ENCODE measurements at places on chromosomes 1 and 21.

GRCh38 chr1:151621351-151621750 is 9.5 kb downstream of the SNX27 start:
- DNase-seq: no peak

DNA sequence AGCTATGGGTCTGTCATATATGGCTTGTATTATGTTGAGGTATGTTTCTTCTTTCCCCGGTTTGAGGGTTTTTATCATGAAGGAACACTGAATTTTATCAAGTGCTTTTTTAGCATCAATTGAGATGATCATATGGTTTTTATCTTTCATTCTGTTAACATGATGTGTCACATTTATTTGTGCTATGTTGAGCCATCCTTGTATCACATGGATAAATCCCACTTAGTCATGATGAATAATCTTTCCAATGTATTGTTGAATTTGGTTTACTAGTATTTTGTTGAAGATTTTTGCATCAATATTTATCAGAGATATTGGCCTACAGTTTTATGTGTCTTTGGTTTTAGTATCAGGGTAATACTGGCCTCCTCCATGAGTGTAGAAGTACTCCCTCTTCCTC is 61.7 kb downstream of the GPR137B start:
- DNase-seq: no peak

DNA sequence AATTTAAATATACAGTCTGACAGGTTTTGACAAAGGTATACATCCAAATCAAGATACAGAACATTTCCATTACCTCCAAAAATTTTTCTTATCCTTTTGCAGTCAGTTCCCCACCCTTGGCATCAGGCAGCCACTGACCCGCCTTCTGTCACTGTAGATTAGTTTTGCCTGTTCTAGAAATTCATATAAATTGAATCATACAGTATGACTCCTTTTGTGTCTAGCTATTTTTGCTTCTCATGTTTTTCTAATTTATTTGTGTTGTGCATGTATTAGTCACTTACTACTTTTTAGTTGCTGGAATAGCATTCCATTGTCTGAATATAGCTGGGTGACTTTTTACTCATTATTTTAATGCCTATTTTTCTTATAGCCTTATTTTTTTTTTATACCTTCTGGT is 3.8 kb downstream of the UTP25 start:
- DNase-seq: no peak

- DNase-seq: no peak
These were observed 24.4 kb upstream of the FGGY start for GRCh38 chr1:59272507-59272906.

GRCh38 chr1:244836135-244836521 is 670 bp downstream of the COX20 start:
- no peak for DNase-seq

GRCh38 chr1:220369511-220369910 is 97.3 kb upstream of the RAB3GAP2 start:
- no peak for DNase-seq

DNA sequence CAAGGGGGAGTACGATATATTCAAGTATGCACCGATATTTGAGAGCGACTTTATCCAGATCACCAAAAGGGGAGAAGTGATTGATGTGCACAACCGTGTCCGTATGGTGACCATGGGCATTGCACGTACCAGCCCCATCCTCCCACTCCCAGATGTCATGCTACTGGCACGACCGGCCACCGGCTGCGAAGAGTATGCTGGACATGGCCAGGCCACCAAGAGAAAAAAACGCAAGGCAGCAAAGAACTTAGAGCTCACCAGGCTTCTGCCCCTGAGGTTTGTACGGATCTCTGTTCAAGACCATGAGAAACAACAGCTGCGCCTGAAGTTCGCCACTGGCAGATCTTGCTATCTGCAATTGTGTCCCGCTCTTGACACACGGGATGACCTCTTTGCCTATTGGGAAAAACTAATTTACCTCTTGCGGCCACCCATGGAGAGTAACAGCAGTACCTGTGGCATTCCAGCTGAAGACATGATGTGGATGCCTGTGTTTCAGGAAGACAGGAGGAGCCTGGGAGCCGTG is 16.5 kb downstream of the ATF3 start:
- no peak for DNase-seq

DNA sequence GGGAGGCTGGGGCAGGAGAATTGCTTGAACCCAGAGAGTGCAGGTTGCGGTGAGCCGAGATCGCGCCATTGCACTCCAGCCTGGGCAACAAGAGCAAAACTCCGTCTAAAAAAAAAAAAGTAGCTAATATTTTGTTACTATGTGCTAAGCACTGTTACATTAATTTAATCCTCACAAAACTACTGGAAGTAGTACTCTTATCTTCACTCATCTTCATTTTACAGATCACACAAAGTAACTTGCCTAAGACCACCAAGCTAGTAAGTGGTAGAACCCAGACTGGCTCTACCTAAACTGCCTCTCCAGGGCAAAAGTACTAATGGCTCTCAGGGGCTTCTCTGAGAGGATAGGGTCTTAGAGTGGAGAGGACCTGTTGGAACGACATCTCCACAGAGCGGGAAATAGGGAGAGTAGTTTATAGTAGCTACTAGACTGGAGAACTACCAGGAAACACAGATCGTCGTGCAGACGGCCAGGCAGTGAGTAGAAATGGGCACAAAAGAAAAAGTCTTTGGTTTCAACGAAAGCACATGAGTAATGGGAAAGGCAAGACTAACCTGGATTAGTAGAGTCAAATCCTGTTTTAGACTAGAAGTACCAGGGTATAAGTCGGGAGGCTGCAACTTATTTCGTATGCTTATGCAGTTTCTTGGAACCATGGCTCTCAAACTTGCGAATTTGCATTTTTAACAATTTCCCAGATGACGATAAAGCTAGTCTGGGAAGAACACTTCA is 1.4 kb downstream of the CLCC1 start:
- DNase-seq: no peak

- DNase-seq: no peak
These were observed 12.5 kb downstream of the DNAJC6 start for GRCh38 chr1:65321879-65322278.

- DNase-seq: no peak
These were observed 106.3 kb upstream of the LYPLAL1 start for GRCh38 chr1:219067350-219067712.

- no peak for DNase-seq
These were observed 30.1 kb downstream of the RHEX start for GRCh38 chr1:206082831-206083695.

DNA sequence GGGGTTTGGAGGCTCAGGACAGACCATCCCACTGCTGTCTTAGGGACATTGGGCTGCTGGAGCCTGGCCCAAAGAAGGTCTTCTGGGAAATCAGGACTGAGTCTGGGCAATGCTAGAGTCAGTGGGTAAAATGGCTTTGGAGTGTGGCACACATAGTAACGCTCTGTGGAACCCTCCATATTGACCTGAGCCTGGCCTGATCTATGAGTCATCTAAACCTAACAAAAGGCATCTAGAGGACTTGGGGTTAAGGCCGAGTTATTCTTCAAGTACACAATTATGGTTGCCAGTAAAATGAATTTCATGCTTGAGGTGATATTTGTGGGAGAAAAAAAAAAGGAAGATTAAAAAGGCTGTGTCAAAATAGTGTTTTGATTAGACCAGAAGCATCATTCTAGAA is 77.7 kb downstream of the ST6GALNAC5 start:
- DNase-seq: no peak

DNA sequence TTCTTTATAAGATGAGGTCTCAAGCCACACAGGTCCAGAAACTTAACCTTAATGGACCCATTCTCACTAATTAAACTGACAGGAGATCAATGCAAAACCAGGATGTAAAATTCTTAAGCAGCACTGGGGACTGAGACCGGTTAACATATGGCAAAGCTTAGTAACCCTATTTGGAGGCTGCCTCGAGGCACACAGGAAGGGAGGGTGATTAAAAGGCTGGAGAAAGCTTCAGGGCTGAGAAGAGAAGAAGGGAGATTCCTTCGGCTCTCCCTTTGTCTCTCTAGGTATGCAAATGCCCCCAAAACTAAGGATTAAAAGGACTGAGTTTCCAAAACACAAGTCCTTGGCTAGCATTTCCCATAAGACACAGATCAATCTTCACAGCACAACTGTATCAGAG is 120.8 kb upstream of the DSCAM start:
- no peak for DNase-seq

DNA sequence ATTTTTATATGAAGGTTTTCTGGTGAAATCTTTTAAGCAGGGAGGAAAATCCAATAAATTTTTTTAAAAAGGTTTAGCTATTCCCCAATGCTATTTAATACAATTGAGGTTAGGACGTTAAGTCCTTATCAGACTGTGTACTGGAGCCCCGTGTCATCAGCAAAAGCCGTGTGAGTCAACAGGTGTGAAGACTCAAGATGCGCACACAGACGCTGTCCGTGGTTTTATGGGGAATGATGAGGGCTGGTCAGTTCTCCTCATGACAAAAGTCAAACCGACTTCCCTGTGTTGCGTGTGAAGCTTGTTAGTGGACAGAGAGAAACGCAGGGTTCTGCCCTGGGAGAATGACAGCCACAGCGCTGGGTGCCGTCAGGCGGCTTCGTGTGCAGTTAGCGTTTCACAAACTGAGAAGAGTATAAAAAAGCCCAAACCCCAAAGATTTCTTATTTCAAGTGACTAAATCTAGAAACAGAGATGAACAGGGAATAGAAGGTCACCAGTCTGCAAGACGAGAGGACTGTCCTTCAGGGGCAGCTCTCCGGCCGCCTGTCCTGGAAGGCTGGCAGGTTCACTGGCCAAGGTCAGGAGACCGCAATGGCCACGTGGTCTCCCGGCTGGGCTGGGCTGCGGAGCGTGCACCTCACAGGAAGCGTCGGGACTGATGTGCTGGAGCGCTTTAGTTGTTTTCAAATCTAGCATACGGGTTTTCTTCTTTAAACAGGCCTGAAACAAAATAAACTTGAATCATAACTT is 22.4 kb downstream of the PTTG1IP start:
- no peak for DNase-seq

DNA sequence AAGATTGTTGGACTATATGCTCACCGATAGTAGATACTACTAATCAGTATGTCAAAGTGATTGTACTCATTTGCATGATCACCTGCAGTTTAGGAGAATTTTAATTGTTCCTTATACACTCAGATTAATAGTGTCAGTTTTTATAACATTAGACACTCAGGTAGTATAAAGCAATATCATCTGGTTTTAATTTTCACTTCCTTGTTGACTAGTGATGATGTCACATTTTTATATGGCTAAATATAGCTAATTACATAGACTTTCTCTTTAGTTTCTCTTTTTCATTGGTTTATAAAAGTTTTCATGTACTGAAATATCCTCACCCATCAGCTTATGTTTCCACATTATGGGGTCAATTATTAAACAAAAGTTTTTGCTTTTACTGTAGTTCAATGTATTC is 1332.4 kb upstream of the ADGRL2 start:
- DNase-seq: no peak

GRCh38 chr1:204889681-204890383 is 19.2 kb downstream of the NFASC start:
- peak; percentile 20 for DNase-seq

- DNase-seq: no peak
These were observed 59.6 kb upstream of the HP1BP3 start for GRCh38 chr1:20846461-20847374.

GRCh38 chr1:110495926-110496600 is 22.9 kb downstream of the KCNA10 start:
- peak; percentile 87 for DNase-seq

- DNase-seq: no peak
These were observed 209.0 kb upstream of the VAMP3 start for GRCh38 chr1:7561936-7562728.

DNA sequence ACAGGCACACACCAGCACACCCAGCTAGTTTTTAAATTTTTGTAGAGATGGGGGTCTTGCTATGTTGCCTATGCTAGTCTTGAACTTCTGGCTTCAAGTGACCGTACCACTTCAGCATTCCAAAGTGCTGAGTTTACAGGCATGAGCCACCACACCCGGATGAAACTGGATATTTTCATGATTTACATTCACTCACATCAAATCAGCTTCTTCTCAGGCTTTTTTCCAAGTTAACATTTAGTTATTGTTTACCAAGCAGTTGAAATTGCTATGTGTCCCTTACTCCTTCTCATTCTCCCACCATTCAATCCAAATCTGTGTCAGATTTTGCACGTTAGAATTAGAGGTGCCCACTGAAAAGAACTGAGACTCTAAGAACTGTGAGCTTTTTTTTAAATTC is 18.4 kb downstream of the RIT1 start:
- no peak for DNase-seq

DNA sequence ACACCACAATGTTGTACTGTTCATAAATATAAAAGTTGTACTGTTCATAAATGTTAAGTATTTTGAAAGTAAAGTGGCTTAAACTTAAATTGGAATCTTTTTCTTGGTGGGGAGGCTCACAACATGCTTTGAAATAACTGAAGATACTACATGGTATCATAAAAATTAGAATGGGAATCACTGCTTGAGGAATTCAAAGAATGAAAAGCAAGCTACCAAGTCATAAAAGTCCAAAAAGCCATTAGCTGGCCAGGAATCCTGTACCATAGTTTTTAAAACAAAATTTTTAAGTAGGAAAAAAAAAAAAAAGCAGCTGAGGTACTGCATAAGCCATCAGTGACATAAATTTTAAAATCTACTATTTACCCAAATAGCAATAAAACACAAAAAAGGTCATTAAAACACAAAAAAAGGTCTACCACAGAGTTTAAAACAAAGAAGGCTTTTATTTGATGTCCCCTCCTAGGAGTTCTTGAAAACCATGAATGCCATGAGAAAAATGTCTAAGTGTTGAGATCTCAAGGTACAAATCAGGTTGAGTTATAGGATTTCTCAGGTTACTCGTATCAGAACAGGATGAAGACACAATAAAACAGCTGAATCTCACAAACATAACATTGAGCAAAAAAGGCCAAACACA is 8.6 kb downstream of the ZZZ3 start:
- no peak for DNase-seq

DNA sequence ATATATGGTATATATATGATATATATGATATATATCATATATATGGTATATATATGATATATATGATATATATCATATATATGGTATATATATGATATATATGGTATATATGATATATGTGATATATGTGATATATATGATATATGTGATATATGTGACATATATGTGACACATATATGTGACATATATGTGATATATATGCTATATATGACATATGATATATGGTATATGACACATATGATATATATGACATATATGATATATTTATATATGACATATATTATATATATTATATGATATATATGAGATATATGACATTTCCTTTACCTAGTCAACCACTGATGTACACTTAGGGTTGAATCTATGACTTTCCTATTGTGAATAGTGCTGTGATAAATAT is 36.1 kb upstream of the EEIG2 start:
- no peak for DNase-seq

DNA sequence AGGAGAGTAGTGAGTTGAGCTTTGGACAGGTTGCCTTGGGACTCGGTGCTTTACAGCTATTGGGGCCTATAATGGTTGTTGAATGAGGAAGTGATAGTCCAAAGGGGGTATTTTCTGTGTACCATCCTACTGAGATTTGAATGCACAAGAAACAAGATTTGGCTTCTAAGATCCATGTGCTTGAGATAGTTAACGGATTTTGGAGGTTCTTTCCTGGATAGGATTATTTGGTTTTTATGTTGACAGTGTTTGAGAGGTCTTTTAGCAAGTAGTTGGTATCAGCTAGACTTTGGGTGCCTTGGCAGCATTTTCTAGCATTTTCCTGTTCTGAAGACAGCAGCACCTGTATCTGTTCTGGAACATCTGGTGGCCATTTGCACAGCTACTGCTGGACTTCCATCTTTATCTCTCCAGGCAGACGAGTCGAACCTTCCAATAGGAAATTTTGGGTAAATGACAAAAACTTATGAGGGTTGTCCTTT is 3.6 kb upstream of the SCAF4 start:
- DNase-seq: no peak
